ENCODE measurements at places on chromosomes 7 and 10.

GRCh38 chr10:28302012-28302637, 739 bp downstream of the MPP7 start:
- peak; percentile 77 for DNase-seq

- DNase-seq: no peak
Observed at GRCh38 chr10:51034769-51035168, 39.5 kb upstream of the PRKG1 start.

DNA sequence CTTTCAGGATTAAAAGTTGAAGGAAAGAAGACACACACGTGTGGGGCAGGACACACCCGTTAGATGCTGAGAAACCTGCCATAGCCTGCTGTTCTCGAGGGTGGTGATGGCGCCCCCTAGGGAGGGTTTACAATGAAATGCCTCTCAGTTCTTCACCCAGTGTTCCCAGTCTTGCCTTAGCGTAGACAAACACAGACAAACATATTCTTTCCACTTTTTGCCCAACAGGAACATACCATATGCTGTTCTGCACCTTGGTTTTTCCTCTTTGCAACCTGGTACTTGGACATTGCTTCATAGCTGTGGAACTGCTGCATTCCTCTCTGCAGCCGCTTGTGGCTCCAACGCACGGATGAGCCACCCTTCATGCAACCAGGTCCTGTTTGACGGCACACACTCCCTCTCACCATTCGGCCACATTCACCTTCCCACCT, 23.3 kb upstream of the HSPA12A start:
- DNase-seq: no peak

DNA sequence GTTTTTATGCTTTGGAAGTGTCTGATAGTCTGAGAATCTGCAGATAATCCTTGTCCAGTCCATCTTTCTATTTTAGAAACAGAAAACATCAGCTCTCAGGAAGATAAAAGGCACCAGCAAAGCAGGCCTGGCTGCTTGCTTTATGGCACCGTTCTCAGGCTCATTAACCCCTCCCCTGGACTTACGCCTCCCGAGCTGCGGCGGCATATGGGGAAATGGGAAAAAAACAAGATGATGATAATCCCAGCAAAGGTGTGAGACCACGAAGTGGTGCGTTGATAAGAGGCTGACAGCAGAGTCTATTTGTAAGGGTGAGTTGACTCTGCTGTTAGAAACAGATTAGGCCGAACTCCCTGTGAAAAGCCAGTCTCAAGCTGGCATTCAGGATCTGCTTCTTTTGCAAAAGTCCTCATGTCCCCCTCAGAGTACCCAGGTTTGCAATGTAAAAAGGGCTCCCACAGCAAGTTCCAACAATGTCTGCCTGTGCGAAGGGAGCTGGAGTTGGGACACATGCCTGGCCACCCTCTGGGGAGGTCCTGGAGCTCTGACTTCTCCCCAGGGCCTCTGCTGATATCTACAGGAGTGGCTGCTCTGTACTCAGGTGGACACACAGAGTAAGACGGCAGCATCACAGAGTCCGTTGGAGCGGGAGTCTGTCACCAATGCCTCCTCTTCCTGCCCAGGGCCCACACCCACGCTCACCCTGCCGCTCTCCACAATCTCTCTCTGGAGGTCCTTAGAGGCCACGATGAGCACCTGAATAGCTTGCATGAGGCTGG, 54.3 kb downstream of the SPDYE5 start:
- DNase-seq: no peak

GRCh38 chr10:79001082-79001885, 67.5 kb upstream of the ZMIZ1 start:
- DNase-seq: no peak

DNA sequence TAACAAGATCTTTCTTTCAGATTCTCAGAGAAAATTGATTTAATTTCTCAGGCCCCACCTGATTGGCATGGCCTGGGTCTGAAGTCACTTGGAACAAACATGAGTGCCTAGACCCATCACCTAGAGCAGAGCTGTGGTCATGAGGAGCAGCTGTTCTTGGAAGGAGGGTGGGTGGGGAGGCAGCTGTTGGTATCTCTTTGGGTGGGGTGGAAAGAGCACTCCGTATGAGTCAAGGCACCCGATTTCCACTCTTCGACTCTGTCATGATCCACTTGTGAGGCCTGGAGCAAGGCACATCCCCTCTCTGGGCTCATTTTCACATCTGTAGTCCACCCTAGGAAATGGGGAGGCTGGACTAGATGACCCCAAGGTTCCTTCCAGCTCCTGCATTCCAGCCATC, 156.7 kb downstream of the C10orf105 start:
- DNase-seq: no peak

GRCh38 chr7:116211006-116211912, 920 bp downstream of the TES start:
- DNase-seq: peak; percentile 84

DNA sequence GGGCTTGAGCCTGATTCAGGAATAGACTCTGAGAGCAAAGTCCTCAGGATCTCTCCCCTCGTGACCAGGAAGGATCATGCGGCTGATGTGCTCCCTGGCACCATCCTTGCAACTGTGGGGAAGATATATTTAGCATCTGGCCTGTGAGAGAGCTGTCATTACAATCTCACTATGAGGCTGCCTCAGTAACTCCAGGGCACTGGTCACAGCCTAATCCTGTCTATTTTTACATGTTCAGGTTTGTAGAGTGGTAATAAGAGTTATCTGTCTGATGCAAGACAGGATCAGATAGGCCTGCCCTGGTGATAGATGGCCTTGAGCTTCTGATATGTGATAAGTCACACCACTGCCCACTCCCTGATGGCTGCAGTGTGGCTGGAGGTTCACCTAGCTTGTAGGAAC, 50.7 kb downstream of the PPP1R3C start:
- no peak for DNase-seq

DNA sequence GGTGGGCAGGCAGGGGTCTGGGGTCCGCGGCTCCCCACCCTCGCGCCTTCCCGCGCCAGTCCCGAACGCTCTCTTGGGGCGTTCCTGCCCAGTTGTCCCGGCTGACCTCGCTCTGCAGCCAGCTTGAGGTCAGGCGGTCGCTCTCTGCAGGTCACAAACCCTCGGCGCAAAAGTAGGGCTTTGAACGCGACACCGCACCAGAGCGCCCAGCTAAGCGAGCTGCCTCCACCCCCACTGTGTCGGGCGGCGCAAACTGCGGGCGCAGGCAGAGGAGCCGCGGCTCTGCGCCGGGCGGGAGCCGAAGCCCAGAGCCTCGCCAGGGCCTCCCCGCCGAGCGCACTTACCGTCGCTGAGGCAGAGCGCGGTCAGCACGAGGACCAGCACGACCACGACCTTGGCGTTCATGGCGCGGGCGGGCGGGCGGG, 284 bp downstream of the CXCL12 start:
- DNase-seq: peak; percentile 81

GRCh38 chr10:1157615-1157933, 101.4 kb downstream of the WDR37 start:
- no peak for DNase-seq

- DNase-seq: no peak
Observed at GRCh38 chr10:89351412-89351779, 23.6 kb downstream of the IFIT3 start.
